Right forelimb (tissue), 1 donor: ENCODE measurements at places on chromosomes 7 and 10.

DNA sequence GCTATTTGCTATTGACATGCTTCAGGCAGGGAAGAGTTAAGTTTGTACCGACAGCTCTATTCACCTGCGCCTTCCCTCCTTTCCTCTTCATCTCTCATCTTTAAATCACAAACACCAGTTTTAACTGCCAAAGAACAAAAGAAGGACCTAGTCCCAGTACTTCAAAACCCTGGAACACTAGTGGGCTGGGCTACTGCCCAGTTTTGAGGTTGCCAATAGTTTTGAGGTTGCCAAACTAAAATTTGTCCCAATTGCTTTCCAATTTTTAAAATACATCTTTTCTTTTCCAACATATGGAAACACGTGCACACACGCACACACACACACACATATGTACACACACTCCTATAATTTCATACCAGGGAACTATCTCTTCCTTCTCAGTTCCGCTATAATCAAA lies 130.6 kb upstream of the SLC26A5 start:
- peak; percentile 43 for DNase-seq

GRCh38 chr10:89575031-89575430 lies 39.6 kb upstream of the SLC16A12 start:
- no peak for DNase-seq

DNA sequence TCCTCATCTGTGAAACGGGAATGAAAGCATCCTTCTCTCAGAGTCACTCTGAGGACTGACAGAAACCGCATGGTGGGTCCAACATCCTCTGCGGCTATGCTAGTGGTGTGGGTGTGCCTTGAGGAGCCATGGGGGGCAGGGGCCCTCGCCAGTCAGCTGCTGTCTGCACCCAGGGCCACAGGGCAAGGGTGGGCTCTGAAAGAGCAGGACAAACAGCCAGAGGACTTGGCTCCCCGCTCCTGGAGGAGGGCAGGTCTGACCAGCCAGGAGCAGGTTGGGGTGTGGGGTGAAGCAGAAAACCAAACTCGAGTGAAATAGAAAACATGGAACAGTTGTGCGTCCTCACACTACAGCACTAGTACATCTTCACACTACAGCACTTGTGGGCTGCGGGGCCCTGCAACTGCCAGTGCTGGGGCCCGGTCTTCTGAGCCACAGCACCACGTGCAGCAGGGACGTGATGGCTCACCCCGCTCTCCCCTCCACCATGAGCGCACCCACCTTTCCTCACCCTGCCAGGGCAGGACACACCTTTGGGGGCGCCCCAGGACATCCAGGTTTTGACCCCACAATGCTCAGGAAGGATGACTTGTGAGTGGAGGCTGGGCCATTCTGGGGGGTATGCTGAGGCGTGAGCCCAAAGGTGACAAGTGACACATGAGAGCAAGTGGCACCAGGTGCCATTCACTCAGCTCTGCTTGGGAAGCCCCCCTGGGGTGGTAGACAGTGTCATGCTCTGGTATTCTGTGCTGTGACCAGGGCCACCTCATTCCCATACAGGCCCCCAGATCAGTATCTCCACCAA lies 96.1 kb upstream of the RET start:
- peak; percentile 17 for DNase-seq

DNA sequence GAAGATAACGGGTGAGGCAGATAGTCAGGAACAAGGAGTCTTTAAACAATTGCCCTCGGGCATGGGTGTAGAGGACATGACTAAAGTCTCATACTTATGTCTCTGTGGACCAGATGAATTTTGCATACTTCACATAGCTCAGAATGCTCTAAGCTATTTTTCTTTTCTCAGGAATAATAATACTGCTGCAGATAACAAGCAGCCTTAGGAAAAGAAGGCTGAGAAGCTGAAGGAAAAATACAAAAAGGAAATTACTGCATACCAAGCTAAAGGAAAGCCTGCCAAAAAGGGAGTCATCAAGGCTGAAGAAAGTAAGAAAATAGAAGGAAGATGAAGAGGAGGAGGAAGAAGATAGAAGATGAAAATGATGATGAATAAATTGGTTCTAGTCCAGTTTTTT lies 13.4 kb upstream of the ERCC6 start:
- no peak for DNase-seq

DNA sequence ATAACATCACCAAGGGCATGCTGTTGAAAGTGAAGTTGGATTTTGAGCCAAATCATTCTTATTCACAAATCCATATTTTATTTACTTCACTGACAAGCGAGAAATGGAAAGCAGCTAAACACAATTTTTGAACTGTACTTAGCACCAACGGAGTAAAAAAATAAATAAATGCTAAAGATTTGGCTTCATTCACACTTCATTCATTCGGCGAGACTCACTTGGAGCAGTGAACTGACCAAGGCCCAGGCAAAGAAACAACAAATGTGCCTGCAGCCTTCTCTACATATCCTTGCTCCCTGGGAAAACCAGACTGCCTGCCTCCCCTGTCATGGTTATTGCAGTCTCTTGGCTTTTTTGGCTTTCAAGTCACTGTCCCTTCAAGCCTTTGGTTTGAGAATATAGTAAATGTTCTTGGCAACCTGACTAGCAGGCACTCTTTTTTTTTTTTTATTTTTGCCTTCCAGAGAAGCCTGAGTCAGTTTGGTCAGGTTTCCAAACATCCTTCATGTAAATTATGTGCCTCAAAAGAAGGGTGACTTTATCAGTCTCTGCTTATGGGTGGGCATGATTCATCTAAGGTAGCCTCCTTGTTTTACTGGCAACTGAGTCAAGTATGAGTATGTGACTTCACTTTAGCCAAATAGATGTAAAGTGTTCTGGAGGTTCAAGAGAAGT lies 177.6 kb upstream of the MEOX2 start:
- no peak for DNase-seq

GRCh38 chr7:28587211-28587610 lies 174.9 kb downstream of the CREB5 start:
- DNase-seq: peak; percentile 26

DNA sequence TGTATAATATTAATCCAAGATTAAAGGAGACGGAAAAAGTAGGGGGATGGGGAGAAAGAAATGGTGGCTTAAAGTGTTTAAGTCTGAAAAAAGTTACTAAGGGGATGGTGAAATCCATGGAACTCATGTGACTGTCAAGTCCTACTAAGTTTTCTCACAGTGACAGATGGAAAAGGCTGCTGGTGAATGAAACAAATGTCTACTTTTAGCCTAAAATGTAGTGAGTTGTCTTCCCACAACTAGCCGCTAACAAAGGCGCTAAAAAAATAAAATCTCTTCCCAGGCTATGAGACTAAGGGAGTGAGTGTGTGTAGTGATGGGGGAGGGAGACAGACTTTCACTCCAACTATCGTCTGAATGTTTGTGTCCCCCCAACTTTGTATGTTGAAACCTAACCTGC lies 12.6 kb downstream of the VIM start:
- no peak for DNase-seq

DNA sequence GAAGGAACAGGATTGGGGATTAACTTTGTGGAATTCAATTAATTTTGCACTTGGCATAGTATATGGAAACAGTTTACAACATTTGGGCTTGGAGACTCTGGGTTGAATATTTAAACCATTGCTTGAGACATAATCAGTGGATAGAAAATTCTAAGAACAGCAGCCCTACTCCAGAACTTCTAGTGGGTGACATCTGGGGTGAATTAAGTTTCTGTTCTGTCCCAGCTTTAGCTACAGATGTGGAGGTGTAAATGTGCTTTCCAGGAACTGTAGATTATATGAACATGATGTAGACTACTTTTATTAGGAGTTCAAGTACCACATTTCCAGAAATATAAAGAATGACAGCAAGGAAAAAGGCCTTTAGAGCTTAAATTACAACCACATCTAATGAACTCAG lies 51.9 kb upstream of the SKAP2 start:
- DNase-seq: no peak
